ENCODE measurements at places on chromosomes 3 and 15. TPM values are rescaled to one million over a fixed set of nuclear protein-coding genes. Genes with fewer than 3 reads are reported as not detected.

SCG5 gene
- 2.0 TPM for total RNA-seq

LXN gene
- 21.9 TPM for total RNA-seq

DISP2 gene
- 0.19 TPM for total RNA-seq

- DNase-seq: no peak
- no peak overlapping the region for H3K27ac ChIP-seq
- H3K36me3 ChIP-seq: no peaks in the 10 kb centered on the region
These were observed 174.4 kb upstream of the CMC1 start for GRCh38 chr3:28067014-28067413.

- no peak for DNase-seq
- no peak overlapping the region for H3K27ac ChIP-seq
- H3K4me1 ChIP-seq: peaks cover 21% of the 10 kb centered on the region
- H3K4me3 ChIP-seq: no peak overlapping the region
These were observed 70.5 kb upstream of the SEC13 start for GRCh38 chr3:10391391-10391790.

DNA sequence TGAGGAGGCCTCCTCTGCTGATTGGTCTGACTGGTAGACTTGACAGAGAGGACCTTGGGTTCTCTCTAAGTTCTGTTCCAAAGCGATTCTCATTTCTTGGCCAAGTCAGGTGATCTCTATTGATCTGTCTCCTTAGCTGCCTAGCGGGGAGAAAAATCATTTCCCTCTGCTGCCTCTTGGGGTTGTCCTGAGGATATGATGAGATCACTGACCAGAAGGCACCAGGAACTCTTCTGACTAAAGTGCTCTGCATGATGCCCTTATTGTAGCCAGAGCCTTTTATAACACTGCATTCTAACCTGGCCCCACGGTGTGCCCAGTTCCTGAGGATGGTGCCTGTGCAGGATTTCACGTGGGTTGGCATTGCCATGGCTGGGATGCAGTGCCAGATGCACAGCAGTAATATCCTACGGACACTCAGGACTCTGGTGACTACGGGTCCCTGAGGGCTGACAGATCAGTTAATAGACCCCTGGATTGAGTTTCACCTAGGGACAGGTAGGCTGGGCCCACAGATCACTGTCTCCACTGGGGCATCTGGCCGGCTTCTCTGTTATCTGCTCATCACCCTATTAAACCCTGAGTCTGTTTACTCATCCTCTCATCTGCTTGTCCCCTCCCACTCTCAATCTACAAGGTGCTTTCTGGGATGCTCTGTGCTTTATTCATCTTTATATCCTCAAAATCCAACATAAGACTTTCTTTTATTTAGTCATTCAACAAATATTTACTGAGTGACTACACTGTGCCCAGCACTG is 3.9 kb upstream of the HEG1 start:
- H3K4me1 ChIP-seq: peaks cover 11% of the 10 kb centered on the region
- no peak overlapping the region for H3K4me3 ChIP-seq
- no peaks in the 10 kb centered on the region for H3K36me3 ChIP-seq
- DNase-seq: no peak
- H3K27ac ChIP-seq: no peak overlapping the region
- no peaks in the 10 kb centered on the region for H3K27me3 ChIP-seq

All from thymus (tissue), 14 donors.